ENCODE measurements at places on chromosomes 5 and 9.

DNA sequence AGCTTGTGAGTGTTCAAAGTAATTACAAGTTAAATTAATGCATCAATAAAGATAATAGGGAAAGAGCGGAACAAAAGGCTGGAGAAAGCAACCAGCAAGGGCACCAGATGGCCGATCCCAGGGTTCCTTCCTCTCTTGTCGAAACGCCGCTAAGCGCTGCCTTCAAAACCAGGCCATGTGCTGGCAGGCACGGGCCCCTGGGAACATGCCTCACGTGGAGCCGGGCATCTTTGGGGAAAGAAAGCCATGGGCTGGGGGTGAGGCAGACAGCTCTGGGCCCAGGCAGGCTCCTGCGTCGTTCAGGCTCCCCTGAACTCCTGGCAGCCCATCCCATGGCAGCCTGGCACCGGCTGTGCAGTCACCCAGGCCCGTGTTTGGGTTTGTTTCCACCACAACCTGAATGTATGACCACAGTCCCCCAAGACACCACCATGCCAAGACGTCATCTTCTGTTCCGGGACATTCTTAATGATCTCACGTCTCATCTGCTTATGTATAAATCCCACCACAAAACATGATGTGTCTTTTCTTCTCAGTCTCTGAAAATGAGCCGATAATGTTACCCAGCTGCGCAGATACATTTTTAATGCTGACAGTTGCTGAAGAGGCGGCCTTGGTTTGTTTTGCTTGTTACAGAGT lies 110.4 kb upstream of the SARDH start:
- no peak for DNase-seq

- DNase-seq, result no peak
Measured at GRCh38 chr5:107753427-107753826, 82.7 kb upstream of the EFNA5 start.

GRCh38 chr5:178231539-178232123 lies 971 bp downstream of the PHYKPL start:
- DNase-seq, result peak; percentile 56

- DNase-seq, result no peak
Measured at GRCh38 chr9:98706651-98707165, 2.0 kb downstream of the GABBR2 start.

DNA sequence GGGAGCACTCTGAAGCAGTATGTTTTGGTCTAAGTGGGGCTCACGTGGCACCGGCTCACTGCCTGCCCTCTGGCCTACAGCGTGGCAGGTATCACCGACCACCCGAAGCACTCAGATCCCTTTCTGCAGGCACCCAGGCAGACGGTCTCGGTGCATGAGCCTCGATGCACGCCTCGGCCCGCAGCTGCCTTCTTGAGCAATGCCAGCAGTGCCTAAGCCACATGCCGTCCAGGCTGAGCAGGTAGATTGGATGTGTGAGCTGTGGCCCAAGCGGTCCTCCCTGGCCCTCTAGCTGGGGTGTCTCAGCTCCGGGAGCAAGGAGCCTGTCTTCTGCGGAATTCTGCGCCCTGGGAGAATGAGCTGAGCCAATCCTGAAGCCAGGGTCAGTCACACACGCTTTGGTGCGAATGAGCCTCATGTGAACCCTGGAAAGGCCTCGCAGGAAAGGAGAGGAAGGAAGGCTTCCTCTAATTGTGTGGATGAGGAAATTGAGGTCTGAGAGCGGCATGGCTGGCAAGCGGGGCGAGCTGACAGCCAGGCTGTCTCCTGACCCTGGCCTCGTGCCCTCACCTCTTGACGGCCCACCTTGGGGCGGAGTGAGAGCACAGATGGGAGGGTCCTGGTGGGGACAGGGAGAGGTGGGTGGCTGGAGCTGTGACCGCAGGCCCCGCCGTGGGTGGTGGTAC lies 14.4 kb downstream of the RXRA start:
- DNase-seq, result no peak

DNA sequence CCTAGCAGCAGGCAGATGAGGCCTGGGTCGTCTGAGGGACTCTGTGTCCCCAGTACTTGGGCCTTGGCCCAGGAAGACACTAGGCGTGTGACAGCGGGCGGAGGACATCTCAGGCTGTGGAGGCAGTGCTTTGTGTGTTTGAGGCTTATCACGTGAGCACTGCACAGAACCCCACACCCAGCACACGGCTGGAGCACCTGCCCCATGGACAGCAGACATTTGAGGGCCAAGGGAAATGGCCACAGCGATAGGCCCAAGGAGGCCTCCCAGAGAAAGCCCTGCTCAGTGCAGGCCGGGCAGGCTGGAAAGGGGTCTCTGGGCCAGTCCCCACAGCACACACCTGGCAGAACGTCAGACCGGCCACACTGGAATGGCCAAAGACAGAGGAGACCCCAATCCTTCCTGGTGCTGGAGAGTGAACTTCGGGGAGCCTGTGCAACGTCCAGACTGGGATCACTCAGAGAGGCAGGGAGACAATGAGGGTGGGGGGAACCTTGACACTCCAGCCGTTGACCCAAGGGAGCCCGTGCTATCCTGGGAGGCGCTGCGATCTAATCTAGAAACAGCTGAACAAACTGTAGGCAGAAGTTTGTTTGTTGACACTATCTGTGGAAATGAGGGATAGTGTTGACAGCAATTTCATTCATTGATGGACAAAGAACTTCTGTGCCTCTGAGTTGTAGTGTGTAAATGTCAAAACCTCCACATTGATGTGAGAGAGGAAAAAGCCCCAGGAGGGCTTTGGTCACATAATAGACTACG lies 19.6 kb upstream of the FLT4 start:
- DNase-seq, result no peak

GRCh38 chr9:133385452-133385851 lies 9.3 kb downstream of the STKLD1 start:
- DNase-seq, result no peak

DNA sequence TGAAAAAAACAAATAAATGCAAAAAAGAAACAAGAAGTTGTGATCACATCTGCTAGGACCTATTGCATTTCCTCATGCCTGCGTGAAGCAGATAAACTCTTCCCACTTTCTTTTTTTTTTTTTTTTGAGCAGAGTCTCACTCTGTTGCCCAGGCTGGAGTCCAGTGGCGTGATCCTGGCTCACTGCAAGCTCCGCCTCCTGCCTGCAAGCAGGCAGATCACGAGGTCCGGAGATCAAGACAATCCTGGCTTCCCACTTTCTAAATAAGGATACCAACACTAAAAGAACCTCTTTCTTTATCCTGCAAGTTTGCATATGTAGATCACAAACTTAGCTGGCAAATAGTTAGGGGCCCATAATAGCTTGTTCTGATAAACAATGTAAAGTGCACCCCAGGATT lies 128.6 kb downstream of the ASTN2 start:
- peak; percentile 14 for DNase-seq
